ENCODE measurements at places on chromosomes 4 and X. TPM values are rescaled to one million over a fixed set of nuclear protein-coding genes. Genes with fewer than 3 reads are reported as not detected.

DNA sequence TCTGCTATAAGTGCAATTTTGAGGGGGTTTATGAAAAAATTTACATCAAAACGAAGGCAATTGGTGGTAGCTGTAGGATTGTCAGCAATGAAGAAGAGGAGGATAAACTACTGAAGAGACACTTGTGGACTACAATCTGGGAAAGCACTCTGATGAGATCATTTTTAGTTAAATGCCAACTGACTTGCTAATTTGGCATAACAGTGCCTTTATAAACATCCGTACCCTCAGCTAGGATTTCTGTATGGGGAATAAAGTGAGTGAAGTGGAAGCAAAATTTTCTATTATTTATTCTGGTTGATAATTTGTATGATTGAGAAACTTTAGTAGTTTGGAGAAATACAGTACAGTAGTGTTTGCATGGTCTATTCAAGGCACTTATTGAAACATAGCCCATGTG, 11.2 kb upstream of the GNRHR start:
- DNase-seq, result no peak

- no peak for DNase-seq
Measured at GRCh38 chr4:33467291-33467690, 2747.1 kb downstream of the PCDH7 start.

- DNase-seq, result no peak
Measured at GRCh38 chr4:3630598-3631543, 98.6 kb upstream of the LRPAP1 start.

GRCh38 chr4:14679906-14680305, 322.4 kb upstream of the CPEB2 start:
- DNase-seq, result no peak

- DNase-seq, result peak; percentile 1
Measured at GRCh38 chr4:23232987-23233386, 540.2 kb downstream of the GBA3 start.

- no peak for DNase-seq
Measured at GRCh38 chrX:16469870-16470269, 180.1 kb upstream of the S100G start.

GRCh38 chrX:46803140-46803539, 33.7 kb upstream of the RP2 start:
- no peak for DNase-seq

DNA sequence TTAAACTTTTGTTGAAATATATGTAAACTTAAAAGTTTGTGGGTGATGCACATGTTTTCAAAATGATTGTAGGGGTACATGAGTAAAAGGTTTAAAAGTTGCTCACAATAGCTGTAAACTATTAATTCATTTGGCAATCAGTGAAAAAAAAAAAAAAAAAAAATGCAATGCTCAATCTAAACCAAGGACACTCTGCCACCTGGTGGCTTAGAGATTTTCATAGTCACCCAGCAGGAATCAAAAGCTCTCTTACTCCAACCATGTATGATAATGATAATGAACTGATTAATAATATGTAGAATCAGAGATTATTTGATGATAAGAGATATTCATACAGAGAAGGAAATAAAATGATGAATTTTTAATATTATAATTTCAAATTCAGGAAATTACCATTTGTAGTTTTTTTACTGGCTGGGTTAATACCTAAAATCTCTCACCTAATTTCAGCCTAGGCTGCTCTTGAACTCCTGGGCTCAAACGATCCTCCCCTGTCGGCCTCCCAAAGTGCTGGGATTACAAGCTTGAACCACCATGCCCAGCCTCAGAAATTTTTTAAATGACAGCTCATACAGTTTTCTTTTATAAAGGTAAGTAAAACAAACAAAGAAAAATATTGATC, 46.9 kb upstream of the SLC25A4 start:
- peak; percentile 16 for DNase-seq

- DNase-seq, result peak; percentile 73
Measured at GRCh38 chr4:61204353-61205060, 4.4 kb downstream of the ADGRL3 start.

Gene ARHGAP10
- 22.5 TPM for total RNA-seq

Gene TEX13C
- total RNA-seq, result not detected

Gene SPACA5B
- total RNA-seq, result not detected

Gene POU3F4
- not detected for total RNA-seq

Gene SORCS2
- total RNA-seq, result 1.2 TPM

Gene F8A2
- not detected for total RNA-seq

Gene TSPAN7
- total RNA-seq, result 0.59 TPM

All from mammary epithelial cell (primary cell).